Glomerular endothelial cell (primary cell): ENCODE measurements at places on chromosomes 2 and 18. TPM values are rescaled to one million over a fixed set of nuclear protein-coding genes. Genes with fewer than 3 reads are reported as not detected.

- DNase-seq, result no peak
Measured at GRCh38 chr18:10840743-10841142, 308.6 kb downstream of the PIEZO2 start.

DNA sequence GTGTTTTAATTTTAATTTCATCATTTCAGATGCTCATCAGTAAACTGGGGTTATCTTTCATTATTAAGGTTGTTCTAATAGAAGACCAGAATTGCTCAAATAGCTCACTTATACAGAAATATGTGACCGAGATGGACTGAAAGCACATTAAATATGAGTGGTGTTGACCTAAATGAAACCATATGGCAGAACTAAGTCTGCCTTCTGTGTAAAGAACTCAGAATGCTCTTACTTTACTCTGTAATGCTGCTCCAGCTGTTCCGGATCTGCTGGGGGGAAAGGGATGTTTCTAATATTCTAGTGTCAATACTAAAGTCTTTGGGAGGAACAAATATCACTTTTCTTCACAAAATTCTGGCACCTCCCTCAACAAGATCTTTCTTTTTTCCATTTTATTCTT, 131.0 kb downstream of the DPP4 start:
- no peak for DNase-seq

DNA sequence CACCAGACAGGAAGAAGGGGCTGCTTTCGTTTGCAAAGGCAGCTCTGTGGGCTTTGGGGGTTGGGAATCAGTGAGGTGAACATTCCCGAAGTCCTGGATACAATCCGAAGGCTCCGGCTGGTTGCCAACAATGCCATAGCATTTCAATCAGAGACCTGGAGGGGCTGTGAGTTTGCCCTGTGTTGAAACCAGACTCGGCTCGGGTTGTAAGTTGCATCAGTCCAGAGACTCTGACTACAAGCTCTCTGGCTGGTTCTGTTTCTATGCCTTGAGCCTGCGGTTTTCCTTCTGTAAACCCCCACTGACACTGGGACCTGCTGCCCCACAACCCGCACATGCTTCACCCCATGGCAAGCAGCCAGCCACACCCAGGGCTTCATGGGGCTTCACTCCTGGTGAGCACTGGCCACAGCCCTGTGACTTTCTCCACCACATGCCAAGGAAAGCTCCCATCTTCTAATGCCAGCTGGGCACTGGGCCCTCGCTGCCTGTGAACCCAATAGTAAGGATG, 85.7 kb upstream of the ODC1 start:
- no peak for DNase-seq

GRCh38 chr2:102060047-102060446, 68.3 kb downstream of the IL1R2 start:
- DNase-seq, result no peak

The FAM237A gene
- total RNA-seq, result not detected in 2 replicates

- DNase-seq, result no peak
Measured at GRCh38 chr2:16442971-16443370, 222.7 kb downstream of the CYRIA start.

The MC5R gene
- not detected in 2 replicates for total RNA-seq

GRCh38 chr2:26461601-26462023, 16.3 kb downstream of the OTOF start:
- no peak for DNase-seq

- DNase-seq, result peak; percentile 82
Measured at GRCh38 chr2:117856415-117857210, 42.1 kb downstream of the DDX18 start.

The FAM117B gene
- total RNA-seq, result 3.1 and 3.4 TPM in 2 replicates

DNA sequence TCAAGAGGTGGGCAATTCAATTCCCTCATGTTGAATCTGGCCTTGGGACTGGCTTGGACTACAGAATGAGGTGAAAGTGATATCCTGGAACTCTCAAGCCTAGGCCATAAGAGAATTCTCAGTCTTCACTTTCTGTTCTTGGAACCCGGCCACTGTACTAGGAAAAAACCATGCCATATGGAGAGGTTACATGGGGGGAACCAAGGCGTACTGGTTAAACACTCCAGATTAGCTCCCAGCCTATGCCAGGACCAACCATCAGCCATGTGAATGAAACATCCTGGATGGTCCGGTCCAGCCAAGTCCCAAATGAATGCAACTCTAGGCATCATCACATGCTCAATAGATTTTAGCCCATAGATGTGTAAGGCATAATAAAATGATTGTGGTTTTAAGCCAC, 56.4 kb downstream of the ZNF385B start:
- DNase-seq, result no peak

The RTP5 gene
- total RNA-seq, result not detected in 2 replicates

GRCh38 chr2:134411828-134412638, 158.2 kb downstream of the MGAT5 start:
- DNase-seq, result no peak

The KRTCAP3 gene
- total RNA-seq, result not detected in 2 replicates

GRCh38 chr2:31515586-31515985, 65.2 kb downstream of the SRD5A2 start:
- no peak for DNase-seq

DNA sequence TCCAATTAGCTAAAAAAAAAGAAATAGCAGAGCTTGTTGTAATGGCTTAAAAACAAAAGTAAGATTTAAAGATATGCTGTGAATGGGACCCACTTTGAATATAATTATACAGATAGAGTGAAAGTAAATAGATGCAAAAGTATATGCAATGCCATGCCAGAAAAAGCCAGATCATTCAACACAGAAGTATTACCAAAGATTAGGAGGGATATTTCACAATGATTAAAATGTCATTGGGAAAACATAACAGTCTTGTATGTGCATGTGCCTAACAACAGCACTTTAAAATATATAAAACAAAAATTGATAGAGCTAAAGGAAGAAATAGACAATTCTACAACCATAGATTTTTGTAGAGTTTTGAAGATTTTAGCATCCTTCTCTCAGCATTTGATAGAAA, 19.9 kb upstream of the SIGLEC15 start:
- no peak for DNase-seq

- DNase-seq, result no peak
Measured at GRCh38 chr2:219128396-219128795, 32.2 kb downstream of the NHEJ1 start.

The CCDC74B gene
- total RNA-seq, result 1.2 and 2.2 TPM in 2 replicates

DNA sequence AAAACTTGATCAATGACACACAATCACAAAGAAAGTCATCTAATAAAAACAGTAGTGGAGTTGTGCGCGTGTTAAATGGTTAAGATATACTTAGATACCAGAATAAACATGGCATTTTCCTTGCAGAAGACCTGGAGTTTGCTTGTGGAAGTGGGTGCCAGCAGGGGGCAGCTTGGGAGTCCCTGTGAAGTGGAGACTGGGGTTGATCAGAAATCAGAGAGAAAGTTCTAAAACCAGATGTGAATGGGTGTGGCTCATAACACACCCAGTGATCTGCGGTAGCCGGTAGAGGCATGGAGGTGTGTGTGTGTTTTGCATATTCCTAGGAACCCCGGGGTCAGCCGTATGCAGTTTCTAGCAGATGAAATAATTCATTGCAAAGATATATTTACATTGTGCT, 300.1 kb upstream of the TRIB2 start:
- no peak for DNase-seq

DNA sequence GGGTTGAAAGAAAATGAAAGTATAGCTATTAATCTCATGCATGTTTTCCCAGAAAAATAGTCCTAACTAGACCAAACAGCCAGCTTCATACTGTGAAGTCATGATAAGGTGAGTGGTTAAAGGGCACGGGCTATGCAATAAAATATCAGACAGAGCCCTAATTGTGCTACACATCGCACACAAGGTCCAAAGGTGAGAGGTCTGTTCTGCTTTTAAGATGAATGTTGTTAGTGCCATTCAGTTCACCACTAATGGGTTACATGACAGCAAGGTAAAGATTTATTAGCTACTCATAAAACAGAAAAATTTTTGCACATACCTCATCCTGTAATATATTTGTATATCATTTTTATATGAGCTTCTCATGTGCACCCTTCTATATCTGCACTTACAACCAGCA, 105.0 kb upstream of the STK17B start:
- no peak for DNase-seq

GRCh38 chr2:197028230-197028629, 101.7 kb upstream of the PGAP1 start:
- peak; percentile 71 for DNase-seq

The DLGAP1 gene
- total RNA-seq, result 1.6 and 2.0 TPM in 2 replicates

- no peak for DNase-seq
Measured at GRCh38 chr2:113263546-113263945, 15.2 kb downstream of the PAX8 start.

DNA sequence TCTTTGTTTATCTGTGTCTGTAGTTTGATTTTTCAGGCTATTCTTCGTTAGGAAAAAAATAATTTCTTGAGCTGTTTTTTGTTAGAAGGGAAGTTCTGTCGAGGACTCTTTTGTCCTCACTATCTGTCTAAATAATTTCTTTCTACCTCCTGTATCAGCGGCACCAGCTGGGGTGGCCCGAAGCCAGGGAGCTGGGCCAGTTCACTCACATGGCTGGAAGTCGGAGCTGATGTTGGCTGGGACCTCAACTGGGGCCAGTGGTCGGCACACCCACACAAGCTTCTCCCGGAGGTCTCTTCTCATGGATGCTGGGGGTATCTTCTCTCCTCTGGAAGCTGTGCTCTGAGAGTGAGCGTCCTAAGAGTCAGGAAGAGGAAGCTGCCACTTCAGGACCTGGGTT, 8.0 kb upstream of the PDIA6 start:
- no peak for DNase-seq

GRCh38 chr2:205776139-205776538, 93.8 kb downstream of the NRP2 start:
- DNase-seq, result no peak

The TEKT4 gene
- total RNA-seq, result not detected in 2 replicates

The VWC2L gene
- not detected in 2 replicates for total RNA-seq

GRCh38 chr18:75638776-75639471, 211.4 kb upstream of the SMIM21 start:
- no peak for DNase-seq

The FSHR gene
- total RNA-seq, result not detected in 2 replicates

DNA sequence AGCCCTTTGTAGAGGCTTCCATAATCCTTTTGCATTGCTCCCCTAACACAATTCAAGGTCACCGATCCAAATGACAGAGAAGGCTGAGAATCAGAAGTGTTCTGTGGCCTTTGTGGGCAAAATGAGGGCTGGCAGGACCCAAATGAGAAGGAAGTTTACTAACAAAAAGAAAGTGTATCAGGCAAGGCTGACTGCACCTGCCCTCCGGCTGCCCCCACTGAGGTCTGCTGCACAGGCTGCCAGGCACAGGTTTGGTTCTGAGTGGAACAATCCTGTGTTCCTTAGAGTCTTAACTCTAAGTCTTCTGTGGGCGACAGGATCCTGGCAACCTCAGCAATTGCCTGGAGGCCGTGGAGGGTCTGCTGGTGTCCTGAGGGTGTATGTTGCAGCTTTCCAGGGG, 568.5 kb downstream of the CMPK2 start:
- DNase-seq, result no peak

DNA sequence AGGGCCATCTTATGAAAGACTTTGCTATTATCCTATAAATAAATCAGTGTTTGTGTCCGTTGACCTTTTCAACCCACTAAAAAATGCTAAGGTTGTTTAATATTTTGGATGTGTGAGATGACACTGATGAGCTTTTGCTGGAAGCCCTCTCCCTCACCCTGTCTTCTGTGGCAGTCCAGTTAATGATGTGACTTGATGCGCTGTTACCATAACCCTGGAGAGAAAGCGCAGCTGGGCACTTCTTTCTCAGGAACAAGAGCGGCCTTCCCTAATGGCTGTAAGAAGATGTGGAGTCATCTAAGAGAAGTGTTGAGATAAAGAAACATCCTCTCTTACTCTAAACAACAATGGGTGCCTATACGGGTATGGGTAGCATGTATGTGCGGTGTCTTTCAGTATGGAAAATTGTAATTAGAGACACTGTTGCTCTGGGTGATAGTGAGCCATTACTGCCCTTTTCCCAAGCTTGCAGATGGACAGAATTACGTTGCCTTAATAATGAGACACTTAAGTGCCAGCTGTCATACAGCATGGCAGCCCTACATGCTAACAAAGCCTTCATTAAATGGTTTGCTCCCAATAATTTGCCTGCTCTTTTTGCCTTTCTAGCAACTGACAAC, 165.6 kb upstream of the NABP1 start:
- no peak for DNase-seq

GRCh38 chr18:3664563-3665178, 214.7 kb downstream of the TGIF1 start:
- DNase-seq, result no peak

- DNase-seq, result no peak
Measured at GRCh38 chr18:54774423-54774822, 53.9 kb upstream of the RAB27B start.

The NEU2 gene
- not detected in 2 replicates for total RNA-seq

The TMEM87B gene
- total RNA-seq, result 23.6 and 27.9 TPM in 2 replicates

DNA sequence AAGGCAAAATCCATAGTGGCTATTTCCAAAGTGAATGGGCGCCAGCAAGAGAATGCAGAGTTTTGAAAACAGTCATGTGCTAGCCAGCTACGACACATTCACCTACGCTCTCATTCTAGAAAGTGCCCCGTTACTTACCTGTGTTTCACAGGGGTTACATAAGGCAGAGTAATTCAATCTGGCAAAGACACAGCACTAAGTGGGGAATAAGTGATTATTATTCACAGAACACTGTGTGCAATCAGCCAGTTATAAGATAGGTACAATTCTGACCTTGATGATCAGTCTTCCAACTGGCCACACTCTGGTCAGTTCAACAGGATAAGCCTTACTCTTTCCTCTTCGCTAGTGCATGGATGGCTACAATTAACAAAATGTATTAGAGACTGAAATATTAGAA, 105.8 kb downstream of the CABYR start:
- no peak for DNase-seq

- DNase-seq, result no peak
Measured at GRCh38 chr2:235129850-235130249, 178.0 kb downstream of the SH3BP4 start.

DNA sequence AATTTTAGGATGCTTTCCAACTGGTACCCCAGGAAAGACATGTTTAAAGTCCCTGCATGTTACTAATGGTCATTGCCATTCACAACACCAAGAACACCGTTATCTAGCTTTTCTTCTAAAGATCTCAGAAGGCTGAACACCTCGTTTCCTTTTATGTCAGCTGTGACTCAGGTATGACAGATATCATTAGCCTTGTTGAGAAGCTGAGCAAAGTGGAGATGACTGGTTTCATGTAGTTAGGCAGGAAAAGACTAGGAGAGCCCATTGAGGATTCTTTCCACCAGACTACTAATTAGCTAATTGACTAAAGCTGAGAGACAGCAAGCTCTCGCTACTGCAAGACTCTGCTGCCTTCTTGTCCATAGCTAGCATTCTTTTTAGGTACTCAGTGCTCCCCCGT, 32.0 kb upstream of the ARL5A start:
- no peak for DNase-seq

- peak; percentile 23 for DNase-seq
Measured at GRCh38 chr2:219029829-219030165, 11.5 kb downstream of the CFAP65 start.

The STK17B gene
- 4.1 and 9.2 TPM in 2 replicates for total RNA-seq

DNA sequence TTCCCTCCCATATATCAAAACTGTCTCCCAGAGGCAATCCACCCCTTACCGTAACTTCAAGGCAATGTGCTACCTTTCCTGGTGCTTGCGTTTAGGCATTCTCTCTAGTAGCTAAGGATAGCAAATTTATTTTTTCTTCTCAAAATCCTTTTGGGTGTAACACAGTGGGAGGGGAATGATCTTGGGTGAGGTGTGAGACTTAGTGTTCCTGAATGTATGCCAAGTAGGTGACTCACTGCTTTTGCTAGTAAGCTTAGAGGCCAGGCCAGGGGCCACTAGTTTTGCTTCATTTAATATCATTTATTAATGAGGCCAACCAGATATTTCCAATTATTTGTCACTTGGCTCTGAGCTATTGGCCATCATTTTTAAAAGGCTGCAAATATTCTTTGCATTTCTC, 135.5 kb downstream of the NAPG start:
- DNase-seq, result no peak

- DNase-seq, result peak; percentile 39
Measured at GRCh38 chr2:211455216-211455841, 898.9 kb downstream of the CPS1 start.
